OCI-M1 (cell line): ENCODE measurements at places on chromosomes 13 and 19.

DNA sequence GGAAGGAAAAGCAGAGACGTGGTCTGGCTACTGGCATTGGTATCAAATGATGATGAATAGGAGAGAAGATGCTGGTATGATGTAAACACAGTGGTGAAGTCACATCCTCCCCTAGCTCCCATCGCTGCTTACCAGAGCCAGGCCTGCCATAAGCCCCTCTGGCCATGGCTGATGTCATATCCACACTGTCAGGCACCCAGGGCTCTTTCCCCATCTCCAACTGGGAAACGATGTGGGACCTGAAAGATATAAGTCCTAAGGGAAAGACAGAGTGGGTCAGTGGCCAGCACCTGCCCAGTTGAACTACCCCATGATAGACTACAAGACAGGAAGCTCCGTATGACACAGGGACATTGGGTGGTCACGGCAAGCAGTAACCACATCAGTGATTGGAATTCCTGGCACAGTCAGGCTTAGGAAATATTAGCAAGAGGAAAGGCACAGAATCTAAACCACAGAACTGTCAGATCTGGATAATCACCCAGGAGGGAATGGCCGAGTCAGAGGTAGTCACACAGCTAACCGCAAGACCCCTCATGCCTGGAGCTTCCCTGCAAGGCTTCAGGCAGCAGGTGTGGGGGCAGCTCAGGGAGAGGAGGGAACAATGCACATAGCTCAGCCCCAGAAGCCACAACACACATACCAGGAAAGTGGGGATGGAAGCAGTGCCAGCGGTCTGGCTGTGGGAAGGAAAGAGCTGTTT, 3.8 kb downstream of the ZNF792 start:
- DNase-seq: no peak

DNA sequence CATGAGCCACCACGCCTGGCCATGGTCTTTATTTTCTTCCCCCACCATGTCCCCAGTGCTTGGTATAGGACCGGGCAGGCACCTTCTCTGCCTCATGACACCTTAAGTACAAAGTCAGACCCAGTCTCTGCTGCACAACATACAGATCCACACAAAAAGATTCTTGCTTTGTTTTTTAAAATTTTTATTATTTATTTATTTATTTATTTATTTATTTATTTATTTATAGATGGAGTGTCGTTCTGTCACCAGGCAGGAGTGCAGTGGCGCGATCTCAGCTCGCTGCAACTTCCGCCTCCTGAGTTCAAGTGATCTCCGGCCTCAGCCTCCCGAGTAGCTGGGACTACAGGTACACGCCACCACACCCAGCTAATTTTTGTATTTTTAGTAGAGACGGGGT, 2.5 kb upstream of the NFIX start:
- DNase-seq: no peak

DNA sequence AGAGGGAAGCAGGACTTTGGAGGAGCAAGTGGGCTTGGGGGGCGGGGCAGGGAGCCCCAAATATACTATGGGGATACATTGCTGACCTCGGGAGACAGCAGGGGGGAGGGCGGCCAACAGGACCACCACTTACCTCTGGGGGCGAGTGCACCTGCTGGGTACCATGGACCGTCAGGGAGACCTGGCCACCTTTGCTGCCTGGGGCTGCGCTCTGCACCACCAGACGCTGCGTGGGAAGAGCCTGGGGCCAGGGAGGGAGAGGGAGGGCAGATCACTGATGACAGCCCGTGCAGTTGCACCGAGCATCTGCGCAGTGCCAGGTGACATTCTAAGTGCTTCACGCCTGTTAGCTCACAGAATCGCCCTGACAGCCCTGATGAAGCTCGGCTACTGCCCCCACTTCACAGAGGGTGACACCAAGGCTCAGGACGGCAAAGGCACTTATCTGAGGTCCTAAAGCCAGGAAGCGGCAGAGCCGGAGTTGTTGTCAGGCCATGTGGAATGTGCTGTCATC, 24.1 kb downstream of the RFX1 start:
- DNase-seq: no peak

DNA sequence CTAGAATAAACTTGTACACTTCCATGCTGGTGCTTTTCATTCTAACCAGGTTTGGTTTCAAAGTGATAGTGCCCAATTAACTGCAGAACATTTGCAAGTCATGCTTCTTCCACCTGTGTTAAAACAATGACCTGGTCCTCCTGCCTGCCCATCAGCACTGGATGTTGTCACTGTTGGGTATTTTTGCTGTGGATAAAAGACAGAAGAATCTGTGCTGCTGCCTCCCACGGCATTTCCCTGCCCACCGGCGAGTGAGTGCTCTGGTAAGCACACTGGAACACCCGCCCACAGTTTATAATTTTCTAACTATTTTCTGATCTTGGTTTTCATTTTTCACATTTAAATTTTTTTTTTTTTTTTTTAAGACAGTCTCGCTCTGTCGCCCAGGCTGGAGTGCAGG, 2.3 kb upstream of the AKAP8 start:
- no peak for DNase-seq

DNA sequence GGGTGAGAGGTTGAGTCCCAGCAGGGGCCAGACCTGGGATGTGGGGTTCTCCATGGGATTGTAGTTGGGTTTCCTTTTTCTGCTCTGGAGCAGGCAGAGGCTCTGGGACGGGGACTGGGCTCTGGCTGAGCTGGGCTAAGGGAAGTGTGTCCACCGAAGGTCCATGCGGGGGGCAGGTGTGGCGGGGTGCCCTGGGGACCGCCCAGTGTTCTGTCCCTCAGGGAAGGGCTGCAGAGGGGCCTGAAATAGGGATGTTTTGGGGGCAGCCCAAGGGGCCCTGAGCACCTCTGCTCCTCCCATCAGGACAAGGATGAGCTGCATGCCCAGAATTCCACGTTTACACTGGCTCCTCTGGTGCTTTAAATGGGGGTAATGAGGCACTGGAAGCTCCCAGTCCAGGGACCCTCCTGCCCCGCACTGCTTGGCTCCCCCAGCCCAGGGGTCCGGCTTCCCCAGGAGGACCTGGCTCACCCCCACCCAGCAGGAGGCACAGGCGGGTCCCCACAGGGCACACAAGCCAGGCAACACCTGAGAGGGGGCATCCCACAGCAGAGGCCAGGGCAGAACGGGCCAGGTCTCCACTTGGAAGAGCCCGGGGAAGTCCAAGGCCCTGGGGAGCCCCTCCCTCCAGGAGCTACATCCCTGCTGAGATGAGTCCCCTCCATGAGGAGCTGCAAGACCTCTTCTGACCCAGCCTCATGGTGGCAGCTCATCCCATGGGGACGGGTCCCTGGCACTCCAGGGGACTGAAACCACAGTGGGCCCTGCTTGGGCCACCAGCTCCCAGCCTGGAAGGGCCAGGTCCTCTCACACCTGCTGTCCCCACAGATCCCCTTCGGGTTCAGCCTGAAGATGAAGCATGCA, 14.7 kb upstream of the ZNF14 start:
- no peak for DNase-seq

DNA sequence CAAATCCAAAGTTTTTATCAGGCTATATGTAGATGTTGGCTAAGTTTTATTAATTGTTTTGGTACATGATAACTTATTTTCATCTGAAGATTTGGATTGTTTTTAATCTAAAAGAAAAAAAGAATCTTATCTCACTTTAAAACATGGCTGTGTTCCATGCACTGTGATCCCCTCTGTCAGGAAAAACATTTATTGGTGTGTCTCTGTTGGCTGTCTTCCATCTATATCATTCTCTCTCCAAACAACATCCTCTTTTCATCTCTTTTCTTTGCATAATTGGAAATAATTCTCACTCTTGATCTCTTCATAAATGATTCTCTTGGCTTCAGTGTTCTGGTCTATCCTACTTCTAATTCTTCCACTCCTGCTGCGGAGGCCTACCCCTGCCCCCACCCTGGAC, 4.2 kb downstream of the NALCN start:
- no peak for DNase-seq
